ENCODE measurements at places on chromosomes 6 and 20.
A peak's percentile ranks its signal among the peaks of the same experiment; 100 is the strongest.

DNA sequence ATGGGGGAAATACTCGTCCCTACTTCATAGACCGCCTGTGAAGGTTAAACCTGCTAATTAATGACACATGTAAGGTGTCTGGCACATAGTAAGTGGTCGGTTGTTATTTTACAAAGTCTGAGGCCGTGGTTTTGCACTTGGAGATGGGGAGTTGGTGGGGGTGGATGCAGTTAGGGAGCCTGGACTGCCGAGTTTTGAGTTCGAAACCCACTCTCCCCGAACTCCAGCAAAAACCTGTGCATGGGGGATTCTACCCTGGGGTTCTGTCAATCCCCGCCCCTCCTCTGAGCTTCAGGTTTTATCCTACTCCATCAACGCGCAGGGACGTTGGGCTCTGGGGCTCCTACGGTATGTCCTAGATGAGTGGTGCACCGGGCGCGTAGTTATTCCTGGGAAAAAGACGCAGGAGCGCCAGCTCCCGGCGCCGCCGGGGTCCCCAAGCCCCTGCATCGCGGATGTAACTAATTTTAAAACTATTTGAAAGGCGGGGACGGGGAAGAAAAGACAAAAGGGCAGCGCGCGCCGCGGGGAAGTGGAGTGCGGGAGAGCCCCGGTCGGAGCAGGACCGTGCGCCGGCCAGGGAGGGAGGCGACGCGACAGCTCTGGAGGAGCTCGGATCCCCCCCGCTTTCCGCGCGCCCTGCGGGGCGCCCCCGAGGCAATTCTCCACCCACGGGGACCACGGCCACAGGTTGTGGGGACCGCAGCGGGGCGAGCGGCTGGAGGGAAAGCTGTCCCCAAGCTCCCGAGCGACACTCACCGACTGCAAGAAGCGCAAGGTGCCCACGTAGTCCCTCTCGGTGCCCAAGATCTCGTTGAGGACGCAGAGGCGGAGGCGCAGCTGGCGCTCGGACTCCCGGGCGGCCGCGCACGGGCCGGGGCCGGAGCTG lies 672 bp downstream of the PREX1 start:
- no peak for DNase-seq

GRCh38 chr6:13005994-13006393 lies 289.4 kb downstream of the PHACTR1 start:
- DNase-seq, result no peak

DNA sequence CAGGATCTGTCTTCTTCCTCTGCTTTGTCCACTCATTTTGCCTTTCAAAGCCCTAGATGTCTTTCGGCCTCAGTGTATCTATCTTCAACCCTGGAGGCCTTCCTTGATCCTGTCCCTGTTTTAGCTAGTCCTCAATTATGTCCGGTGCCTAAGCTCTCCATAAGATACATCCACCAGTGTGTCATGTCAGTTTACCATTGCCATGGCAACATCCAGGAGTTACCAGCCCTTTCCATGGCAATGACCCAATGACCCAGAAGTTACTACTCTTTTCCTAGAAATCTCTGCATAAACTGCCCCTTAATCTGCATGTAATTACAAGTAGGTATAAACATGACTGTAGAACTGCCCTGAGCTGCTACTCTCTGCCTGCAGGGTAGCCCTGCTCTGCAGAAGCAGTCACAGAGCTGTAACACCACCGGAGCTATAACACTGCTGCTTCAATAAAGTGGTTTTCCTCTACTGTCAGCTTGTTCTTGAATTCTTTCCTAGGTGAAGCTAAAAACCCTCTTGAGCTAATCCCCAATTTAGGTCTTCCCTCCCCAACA lies 712.1 kb upstream of the AGPAT4 start:
- no peak for DNase-seq

- no peak for DNase-seq
Observed at GRCh38 chr6:45507186-45507585, 129.5 kb upstream of the SUPT3H start.

- DNase-seq, result no peak
Observed at GRCh38 chr6:92201618-92202017, 1217.7 kb downstream of the EPHA7 start.

GRCh38 chr6:168828800-168829199 lies 387.8 kb downstream of the SMOC2 start:
- no peak for DNase-seq

DNA sequence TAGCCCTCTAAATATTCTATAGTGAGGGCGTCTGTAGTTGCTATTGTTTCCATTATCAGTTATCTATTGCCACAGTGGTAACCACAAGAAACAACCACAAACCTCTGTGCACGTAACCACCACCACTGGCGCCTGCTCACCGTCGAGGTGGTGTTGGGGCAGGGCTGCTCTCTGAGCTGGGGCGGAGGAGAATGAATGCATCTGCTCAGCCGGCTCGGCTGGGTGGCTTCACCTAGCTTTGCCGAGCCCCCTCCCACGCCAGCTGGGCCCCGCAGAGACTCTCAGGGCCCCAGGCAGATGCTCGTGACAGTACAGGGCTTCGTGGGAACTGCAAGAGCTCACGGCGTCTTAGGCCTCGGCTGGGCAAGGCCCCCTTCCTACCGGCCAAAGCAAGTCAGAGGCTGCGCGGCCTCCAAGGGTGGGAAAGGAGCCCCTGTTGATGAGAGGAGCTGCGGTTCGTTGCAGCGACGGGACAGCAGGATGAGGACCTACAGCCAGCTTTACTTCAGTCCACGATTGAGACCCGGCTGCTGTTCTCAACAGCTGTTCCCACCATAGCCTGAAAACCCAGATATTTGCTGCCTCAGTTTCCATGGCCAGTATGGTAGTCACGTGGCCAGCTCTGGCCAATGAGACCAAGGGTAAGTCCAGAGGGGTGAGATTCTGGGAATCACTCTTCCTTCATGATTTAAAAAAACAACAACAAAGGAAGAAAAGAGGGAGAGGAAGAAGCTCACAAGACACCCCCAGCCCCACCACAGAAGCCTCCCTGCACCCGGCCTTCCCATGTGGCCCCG lies 120.2 kb upstream of the AFDN start:
- no peak for DNase-seq

GRCh38 chr20:62049342-62050165 lies 16.1 kb downstream of the TAF4 start:
- DNase-seq, result no peak

GRCh38 chr6:3456898-3457709 lies at the start of gene SLC22A23:
Gene SLC22A23 (minus strand): TSS chr6:3457050. CDS start chr6:3456559, 491 bp downstream.
- no peak for DNase-seq

DNA sequence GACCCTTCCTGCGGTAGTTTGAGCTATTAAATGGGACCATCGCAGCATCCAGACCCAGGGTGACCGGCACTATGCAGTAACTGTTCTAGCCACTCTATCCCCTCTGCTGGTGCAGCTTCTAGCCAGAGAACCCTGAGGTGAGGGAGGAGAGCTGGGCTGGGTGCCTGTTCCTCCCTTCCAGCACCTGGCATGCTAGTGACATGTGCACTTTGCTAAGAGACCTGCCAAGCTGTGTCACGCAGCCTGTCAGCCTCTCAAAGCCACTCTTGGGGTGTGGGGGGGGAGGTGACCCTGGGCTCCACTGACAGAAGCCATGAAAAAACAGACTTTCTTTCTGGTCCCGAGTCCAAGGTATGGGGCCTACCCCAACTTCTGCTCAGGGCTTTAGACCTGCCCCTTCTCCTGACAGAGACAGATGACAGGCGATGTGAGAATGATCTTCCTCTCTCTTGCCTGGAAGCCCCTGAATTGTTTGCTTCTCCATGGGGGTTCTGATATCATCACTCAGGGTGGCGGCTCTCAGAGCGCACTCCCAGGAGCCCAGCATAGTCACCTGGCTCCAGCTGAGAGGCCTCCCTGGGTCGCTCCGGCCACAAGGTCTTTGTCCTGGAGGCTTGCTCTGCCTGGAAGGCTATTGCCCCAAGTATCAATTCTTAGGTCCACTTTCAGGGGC lies 47.2 kb upstream of the MLN start:
- no peak for DNase-seq

- DNase-seq, result no peak
Observed at GRCh38 chr6:150050846-150051245, 18.1 kb downstream of the ULBP3 start.

GRCh38 chr20:33604084-33604990 lies 57.8 kb upstream of the C20orf144 start:
- DNase-seq, result no peak

DNA sequence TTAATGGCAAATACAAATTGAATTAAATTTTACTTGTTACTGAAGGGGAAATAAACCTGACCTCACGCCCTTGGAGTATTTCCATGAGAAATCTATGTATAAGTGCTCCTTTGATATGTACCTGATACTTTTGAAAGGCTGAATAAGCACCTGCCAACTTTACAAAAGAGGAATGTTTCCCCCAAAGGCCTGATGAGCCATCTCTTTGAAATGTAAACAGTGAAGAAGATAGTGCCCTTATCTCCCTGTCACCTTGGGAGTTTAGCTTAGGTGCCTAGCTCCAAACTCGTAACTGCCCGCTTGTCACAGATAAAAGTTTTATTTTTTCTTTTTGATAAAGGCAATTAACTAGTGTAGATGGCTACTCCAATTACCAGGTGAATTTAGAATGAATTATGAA lies 1.1 kb upstream of the ZNF343 start:
- DNase-seq, result no peak

DNA sequence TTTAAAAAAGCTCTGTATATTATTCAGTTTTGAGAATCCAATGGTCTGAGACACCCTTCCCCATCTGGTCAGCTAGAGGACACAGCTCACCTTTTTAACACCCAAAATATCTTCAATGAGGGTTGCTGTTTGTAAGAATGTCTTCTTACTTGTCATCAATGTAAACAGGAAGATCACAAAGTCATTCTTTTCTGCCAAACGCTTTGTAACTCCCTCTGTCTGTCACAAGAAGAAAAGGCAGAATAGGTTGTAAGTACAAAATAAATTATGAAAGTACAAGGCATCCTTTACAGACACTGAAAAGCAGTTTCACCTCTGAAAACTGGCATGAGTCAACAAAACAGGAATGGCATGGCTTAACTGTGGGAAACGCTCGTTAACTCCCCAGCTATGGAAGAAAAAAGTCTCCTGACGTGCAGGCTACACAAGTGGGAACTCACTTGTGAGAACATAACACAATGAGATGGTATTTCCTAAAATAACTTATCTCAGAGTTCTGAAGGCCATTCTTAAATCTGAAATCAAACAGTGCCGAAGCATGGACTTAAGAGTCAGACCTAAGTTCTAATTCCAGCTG lies 42.7 kb downstream of the TRPC4AP start:
- DNase-seq, result no peak

DNA sequence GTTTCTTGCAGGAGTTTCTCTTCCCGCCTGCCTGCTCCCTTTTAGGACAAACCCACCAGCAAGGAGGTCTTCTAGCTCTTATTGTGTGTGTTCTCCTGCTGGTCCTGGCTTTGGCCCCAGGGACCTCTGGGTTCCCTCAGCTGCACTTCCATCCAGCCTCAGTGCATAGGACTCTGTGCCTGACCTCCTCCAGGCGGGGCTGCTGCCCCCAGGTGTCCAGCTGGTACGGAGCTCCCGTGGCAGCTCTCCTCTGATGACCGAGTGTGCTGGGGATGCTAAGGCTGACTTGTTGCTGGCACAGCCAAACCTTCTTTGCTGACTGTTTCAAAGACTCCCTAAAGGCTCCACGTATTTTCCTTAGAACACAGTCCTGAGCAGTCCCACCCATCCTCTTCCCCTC lies 167.6 kb upstream of the PROKR2 start:
- DNase-seq, result no peak

GRCh38 chr6:155939253-155939652 lies 483.6 kb upstream of the NOX3 start:
- DNase-seq, result no peak

DNA sequence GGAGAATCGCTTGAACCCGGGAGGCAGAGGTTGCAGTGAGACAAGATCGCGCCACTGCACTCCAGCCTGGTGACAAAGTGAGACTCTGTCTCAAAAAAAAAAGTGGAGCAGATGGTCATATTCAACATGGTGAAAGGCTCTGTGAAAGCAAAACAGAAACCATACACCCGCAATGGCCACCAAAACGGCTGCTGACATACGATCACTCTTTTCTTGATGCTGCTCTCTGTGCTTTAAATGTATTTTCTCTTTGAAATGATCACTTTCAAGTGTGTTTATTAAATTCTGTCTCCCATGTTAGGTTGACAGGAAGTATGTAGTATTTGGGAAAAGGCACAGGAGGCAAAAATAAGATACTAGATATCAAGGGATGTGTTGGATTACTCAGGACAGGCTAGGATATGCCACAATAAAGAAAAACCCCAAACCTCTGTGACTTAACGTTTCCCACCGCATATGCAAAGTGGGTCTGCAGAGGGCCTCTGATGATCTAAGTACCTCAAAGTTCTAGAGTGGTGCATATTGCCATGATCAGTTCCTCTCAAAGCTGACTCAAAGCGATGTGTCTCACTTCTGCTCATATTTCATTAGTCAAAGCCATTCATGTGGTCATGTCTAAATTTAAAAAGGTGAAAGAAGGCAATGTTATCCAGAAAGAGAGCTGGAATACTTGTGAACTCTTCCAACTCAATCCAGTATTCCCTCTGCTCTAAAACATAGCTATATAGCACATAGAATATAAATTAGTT lies 155.1 kb upstream of the SOX4 start:
- no peak for DNase-seq

- no peak for DNase-seq
Observed at GRCh38 chr6:127085181-127085580, 33.3 kb upstream of the RSPO3 start.

DNA sequence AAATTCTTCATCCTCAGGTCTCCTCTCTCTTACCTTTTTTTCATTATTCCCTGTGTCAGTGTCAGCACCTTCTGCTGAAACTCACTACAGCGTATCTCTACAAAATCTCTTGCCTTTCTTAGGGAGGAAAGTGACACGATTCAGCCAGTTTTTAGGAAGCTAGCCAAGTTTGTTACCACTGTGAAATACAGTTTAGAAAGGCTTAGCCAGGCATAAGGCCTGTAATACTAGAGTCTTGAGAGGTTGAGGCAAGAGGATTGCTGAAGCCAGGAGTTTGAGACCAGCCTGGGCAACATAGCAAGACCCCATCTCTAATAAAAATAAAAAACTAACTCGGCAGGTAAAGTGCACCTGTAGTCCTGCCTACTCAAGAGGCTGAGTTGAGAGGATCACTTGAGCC lies 16.7 kb downstream of the TAB2 start:
- DNase-seq, result no peak

- no peak for DNase-seq
Observed at GRCh38 chr20:32911355-32911754, 52.6 kb downstream of the EFCAB8 start.

- DNase-seq, result peak; percentile 54
Observed at GRCh38 chr20:51899674-51900073, 97.4 kb upstream of the SALL4 start.

- DNase-seq, result no peak
Observed at GRCh38 chr6:53986165-53986720, 125.0 kb upstream of the MLIP start.

GRCh38 chr6:31794866-31795615 lies 511 bp downstream of the VARS1 start:
- no peak for DNase-seq

GRCh38 chr6:28167926-28168325 lies 26.2 kb downstream of the ZKSCAN8 start:
- DNase-seq, result no peak

- no peak for DNase-seq
Observed at GRCh38 chr6:166630462-166630861, 3.4 kb upstream of the RPS6KA2 start.

Measured in iPS DF 19.7 (cell line).